ENCODE measurements at places on chromosomes 3 and 15.
A peak's percentile ranks its signal among the peaks of the same experiment; 100 is the strongest.

GRCh38 chr3:39718674-39719595 lies 90.5 kb upstream of the MYRIP start:
- no peak for DNase-seq

DNA sequence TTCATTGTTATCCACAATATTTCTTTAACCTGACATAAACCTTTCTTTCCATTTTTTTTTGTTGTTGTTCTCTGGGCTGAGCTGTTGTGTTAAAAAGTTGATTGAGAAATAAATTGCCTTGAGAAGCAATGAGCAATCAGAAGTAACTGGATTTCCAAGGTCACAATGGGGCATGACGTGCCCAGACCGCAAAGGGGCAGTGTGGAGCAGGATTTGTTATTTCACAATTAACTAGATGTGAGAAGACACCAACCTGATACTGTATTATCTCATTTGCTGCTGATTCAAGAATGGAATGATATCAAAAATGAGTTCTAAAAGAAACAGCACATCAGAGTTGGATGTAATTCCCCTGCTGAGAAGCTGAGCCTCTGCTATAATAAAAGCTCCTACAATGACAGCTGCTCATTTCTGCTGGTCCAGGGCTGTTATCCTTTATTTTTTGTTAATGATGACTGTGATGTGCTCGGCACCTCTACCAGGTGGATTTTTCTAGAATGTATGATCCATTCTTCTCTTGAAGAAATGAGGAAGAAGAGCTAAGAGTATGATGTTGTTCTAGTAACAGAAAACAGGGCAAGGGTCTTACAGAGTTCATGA lies 28.1 kb downstream of the CPNE4 start:
- DNase-seq, result no peak

DNA sequence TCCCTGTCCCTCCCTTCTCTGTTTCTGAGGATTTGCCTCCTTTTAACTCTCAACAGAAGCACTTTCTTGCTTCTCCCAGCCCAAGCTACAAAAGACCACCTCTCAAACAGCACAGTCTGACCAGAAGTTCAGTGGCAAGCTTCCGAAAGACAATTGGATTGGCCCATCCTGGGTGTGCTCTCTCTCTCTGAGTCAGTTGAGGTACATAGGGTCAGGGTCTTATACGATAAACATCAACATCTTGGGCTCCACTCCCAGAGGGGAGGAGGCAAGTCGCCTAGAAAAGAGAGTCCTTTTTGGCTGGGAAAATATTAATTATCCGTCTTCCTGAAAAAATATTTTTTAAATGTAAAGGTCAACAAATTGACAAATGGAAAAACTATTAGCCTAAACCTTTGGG lies 155.8 kb downstream of the TMCO5A start:
- DNase-seq, result no peak

- no peak for DNase-seq
Measured at GRCh38 chr3:114176890-114177289, 2.0 kb downstream of the DRD3 start.

GRCh38 chr3:25103391-25103790 lies 324.7 kb upstream of the RARB start:
- DNase-seq, result no peak

GRCh38 chr3:107315141-107315540 lies 62.1 kb upstream of the CCDC54 start:
- no peak for DNase-seq

DNA sequence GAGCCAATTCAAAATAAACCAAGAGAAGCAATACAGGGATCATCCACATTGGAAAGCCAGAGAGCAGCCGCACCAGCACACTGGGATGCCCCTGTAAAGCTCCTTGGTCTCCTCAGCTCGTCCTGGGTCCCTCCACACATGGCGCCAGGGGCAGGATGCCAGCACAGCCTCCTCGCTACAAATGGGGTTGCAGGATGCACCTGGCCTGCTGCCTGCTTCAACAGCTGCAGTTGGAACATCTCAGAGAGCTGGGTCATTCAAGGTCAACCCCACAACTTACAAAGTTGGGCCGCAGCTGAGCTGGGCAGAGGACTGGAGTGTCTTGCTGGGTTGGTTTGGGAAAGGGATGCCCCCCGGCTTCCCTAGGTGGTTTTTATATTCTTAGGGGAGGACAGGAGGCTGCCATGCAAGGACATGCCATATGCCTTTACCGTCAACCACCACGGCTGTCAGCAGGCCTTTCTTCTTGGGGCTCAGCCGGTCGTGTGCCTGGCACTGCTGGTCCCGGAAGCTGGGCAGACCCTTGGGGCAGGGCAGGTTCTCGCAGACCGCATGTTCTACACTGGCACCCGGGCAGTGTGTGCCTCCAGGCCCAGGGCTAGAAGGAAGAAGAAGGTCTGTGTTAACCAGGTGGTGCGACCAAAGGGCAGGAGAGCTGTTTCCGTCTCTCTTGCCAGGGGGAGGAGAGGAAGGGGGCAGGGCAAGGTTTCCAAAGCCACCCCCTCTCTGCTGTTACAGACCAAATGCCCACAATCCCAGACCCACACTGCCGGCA lies 225.2 kb downstream of the ADAMTS17 start:
- no peak for DNase-seq

GRCh38 chr3:117277816-117278215 lies 568.2 kb downstream of the TUSC7 start:
- DNase-seq, result no peak

GRCh38 chr3:194135806-194136518 lies at the start of gene HES1:
Gene HES1 (plus strand): TSS chr3:194136148. CDS start chr3:194136381, 233 bp downstream.
- DNase-seq, result peak; percentile 84

GRCh38 chr3:120349855-120350125 lies 636 bp upstream of the LRRC58 start:
- no peak for DNase-seq

- DNase-seq, result no peak
Measured at GRCh38 chr15:55260562-55261131, 29.0 kb downstream of the RAB27A start.

DNA sequence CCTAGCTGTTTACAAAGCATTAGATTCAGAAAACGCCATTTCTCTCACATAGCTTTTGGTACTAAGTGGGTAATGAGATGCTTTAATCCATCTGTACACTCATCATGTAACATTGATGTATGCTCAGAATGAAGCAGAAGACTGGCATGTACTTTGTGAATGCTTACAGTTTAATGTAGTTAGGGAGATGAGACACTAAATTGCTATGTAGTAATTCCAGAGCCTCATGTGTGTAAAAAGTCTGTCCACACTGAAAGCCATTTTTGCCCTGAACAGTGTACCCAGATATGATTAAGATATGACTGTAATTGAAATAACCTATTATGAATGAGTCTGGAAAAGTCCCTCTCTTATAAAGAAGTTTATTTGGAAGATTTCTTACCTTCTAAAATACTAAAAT lies 66.5 kb downstream of the ARMC8 start:
- no peak for DNase-seq

DNA sequence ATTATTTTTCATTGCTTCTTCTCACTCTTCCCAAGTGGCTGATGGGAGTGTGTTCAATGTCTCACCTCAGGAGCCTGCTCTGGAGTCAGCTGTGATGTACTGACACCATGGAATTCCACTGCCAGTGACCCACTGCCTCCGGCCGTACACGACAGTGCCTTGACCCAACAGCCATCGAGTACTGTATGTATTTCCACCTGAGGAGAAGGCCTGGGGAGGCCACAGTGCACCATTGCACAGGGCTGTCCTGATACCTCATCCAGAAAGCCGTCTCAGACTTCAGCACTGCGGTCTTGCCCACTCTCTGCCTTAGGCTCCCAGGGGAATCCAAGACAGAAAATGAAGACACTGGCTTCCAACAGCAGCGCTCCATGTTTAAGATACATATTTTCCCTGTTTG lies 51.4 kb upstream of the EIF1B start:
- DNase-seq, result no peak

GRCh38 chr15:71079208-71080044 lies 35.8 kb upstream of the THSD4 start:
- no peak for DNase-seq

- no peak for DNase-seq
Measured at GRCh38 chr15:74396445-74397238, 29.2 kb upstream of the CYP11A1 start.

DNA sequence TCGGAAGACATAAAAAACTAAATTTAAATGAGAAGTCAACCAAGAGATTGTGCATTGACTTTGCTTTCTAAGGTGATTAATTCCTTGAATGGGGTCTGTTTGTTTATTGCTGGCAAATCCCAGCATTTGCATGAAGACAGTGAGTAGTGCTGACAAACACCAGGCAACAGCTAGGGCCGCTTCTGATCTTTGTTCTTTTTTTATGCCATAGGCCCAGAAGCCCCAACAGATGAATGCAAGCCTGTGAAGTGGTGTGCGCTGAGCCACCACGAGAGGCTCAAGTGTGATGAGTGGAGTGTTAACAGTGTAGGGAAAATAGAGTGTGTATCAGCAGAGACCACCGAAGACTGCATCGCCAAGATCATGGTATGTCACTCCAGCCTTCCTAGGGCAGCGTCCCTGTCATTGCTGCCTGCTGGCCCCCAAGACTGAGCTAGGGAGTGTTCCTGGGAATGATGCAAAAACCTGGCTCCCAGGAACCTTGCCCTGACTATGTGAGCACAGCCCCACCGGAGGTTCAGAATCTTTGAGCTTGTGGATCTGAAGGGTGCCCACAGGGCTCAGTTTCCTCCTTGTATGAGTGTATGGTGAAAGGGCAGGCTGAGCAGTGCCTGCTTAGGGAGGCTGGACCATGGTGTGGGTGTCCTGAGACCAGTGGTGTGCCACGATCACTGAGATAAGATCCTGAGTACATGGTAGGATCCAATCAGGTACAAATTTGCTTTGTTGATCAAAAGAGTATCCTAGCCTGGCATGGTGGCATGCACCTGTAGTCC lies 13.0 kb downstream of the TF start:
- DNase-seq, result no peak

DNA sequence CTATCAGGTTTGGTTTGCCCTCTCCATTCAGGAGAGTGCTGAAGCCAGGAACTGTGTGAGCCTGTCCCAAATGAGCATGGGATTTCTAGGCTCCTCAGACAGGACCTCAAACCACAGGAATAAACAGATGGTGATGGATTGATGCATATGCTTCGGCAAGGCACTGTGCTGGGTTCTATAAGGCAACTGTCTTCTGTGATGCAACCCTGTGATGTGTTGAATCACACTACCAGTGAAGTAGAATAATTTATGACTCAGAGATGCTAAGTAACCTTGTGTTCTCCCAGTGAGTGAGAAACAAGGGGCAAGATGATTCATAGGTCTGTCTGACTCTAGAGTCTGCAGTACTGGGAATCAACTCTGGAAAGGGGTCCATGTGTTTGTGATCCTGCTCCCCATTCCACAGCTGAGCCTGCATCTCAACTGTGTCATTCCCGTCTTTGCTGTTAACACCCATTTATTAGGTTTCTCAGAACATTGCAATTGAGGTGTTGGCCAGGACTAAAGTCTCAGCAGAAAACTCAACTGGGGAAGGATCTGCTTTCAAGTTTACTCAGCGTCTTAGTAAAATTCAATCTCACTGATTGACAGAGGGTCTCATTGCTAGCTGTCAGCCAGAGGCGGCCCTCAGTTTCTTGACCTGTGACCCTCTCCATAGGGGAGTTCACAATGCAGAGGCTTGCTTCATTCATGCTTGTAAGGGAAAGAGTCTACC lies 510.1 kb upstream of the CFAP20DC start:
- no peak for DNase-seq

GRCh38 chr3:4983739-4984510 lies 4.7 kb downstream of the BHLHE40 start:
- DNase-seq, result no peak

DNA sequence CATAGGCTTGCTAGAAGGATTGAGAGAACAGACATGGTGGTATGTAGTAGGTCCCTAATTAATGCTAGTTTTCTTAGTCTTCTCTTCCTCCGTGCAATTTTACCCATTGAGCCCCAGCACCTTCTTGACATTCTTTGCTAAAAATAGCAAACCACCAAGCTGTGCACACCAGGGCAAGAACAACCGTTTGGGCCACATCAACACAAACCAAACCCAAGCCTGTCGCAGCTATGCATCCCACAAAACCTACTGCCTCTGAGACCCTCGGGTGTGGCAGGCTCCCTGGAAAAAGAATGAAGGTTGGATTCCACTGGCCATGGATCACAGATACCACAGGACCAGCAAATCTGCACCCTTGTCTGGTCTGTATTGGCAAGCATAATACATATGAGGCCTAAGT lies 27.1 kb downstream of the HEG1 start:
- no peak for DNase-seq

DNA sequence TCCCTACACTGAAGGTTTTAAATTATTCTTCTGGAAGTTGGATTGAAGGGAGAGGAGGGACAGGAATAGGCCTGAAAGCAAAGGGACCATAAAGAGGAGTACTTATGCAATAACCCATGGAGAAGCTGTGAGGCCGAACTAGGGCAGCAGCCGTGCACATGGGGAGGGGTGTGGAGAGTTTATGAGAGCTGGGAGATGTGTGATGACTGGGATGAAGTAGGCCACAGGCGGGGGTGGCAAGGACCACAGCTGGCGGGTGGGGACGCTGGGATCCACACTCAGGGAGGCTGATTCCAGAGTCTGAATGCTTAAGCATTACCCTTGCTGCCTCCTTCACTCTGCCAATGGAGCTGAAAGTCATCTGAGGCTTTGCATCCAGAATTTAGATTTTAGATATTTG lies 123.8 kb downstream of the ARNT2 start:
- DNase-seq, result no peak

GRCh38 chr3:66593978-66594377 lies 93.2 kb upstream of the LRIG1 start:
- no peak for DNase-seq

GRCh38 chr15:83899670-83900069 lies 245.7 kb downstream of the ADAMTSL3 start:
- no peak for DNase-seq

DNA sequence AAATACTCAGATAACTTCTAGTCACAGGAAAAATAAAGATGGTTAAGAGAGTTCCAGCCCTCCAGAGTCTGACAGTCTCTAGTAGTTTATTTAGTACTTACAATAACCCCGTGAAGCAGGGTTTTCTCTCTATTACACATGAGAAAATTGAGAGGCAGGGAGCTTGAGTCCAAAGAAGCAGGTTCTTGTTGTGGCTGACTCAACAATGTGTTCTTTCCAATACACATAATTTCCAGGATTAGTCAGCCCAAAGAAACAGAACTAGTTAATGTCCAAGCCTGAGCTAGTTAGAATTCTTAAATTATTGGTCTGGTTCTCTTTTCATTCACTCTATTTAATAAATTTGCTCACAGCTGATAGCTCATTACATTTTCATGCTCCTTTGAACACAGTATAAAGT lies 49.9 kb downstream of the ALDH1A2 start:
- no peak for DNase-seq

DNA sequence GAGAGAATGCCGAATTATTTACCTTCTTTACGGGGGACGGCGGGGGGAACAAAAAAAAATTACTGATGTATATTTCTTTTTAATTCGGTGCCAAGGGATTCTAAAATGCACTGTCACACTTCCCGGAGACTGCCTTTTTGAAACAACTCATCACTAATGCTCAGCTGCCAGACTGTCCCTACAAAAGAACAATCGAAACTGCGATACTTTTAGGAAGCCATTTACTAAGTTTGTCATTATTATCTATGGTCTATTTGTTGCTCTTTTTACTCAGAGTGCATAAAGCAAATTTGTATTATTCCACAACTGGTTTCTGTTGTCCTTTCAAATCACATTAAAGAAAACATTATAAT lies 60.8 kb downstream of the TM4SF4 start:
- no peak for DNase-seq

Data from frontal cortex (tissue), 4 donors.